ENCODE measurements at places on chromosomes 2 and 18.
A peak's percentile ranks its signal among the peaks of the same experiment; 100 is the strongest.

GRCh38 chr2:129847043-129847442 lies 132.4 kb upstream of the RAB6C start:
- DNase-seq, result no peak

DNA sequence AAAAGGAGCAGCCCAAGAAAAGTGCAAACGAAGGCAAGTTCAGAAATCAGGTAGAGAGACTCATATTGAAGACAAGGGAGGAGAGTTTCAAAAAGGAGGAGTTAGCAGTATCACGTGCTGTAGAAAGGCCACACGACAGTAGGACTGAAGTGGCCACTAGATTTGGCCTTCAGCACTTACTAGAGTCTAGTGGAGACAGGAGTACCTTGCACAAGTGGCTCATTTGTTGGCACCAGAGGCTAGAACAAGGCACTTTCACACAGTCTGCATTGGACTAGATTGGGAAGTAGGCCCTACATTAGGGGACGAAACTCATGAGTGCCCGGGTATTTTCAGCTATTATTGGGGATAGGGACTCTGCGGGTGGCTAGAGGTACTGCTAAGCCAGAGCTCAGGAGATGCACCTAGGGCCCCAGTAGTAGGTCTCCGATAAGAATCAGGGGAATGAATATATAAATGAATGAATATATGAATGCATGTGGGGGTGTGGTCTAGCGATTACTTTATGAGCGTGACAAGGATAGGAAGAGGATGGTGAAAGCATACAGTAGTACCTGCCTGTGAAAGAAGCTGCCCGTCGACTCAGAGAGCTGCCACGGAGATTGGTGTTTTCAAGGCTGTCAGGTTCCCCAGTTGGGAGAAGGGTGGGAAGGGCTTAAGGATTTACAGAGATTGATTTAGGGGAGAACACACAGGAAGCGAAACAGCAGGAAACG lies 1.4 kb upstream of the NCOA1 start:
- no peak for DNase-seq

- DNase-seq, result no peak
Observed at GRCh38 chr2:239523147-239523953, 122.5 kb upstream of the HDAC4 start.

DNA sequence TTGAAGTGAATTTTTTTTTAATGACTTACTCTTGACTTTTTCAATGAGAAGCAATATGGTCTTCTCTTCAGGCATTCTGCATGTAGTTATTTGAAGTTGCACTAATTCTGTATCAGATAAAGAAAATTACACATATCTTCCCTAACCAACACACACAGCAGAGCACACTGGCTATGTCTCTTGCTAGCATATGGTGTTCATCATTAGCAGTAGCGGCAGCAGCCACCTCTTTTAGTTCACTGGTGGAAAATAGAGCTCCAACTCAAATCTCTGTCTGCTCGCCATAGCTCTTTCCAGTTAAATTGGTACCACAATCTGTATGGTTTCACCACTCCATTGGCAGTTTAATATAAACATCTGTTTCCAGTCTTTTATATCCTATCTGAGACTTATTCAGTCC lies 278.1 kb upstream of the ZEB2 start:
- DNase-seq, result no peak

- no peak for DNase-seq
Observed at GRCh38 chr2:189698020-189698887, 23.8 kb downstream of the ANKAR start.

- DNase-seq, result no peak
Observed at GRCh38 chr2:207260947-207261346, 95.2 kb upstream of the KLF7 start.

GRCh38 chr2:152600697-152601096 lies 116.6 kb downstream of the PRPF40A start:
- DNase-seq, result no peak

DNA sequence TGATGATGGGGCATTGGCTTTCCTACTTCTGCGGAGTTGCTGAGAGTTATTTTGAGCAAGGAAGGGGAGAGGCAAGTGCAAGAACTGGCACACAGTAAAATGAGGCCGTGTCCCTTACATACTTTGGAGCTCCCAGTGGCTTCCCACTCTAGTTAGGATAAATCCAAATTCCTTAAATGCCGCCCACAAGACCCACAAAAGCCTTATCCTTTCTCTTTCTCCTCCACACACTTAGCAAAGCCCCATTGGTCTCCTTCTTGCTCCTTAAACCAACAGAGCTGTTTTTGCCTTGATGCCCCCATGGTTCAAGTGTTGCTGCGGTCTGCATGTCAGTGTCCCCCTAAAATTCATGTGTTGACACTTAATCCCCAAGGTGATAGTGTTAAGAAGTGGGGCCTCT lies 24.3 kb downstream of the TMEM247 start:
- DNase-seq, result no peak

GRCh38 chr2:29841386-29842004 lies 79.9 kb downstream of the ALK start:
- peak; percentile 59 for DNase-seq

All from NCI-H1417 treated with DMSO at 0.1 percent for 48 hours (cell line).